ENCODE measurements at places on chromosomes 1 and 21. TPM values are rescaled to one million over a fixed set of nuclear protein-coding genes. Genes with fewer than 3 reads are reported as not detected.

GRCh38 chr1:191460234-191460633 is 698.0 kb upstream of the RGS18 start:
- no peak for DNase-seq

DNA sequence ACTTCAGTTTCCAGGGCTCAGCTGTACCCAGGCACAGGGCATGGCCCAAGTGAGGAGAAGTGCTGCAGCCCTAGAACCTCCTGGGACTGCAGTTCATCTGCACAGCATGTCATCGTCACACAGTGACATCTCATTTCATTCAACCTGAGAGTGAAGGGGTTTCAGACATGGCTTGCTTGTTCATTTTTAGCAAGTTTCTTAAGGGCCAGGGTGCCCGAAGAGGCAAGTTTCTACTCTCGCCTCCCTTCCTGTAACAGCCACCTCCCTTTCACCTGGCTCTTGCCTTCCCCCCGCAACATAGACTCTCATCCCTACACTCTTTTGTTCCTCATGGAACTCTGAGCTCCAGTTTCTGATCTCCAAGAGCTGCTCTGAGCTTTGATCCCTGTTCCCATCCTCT is 108.1 kb downstream of the C1orf21 start:
- no peak for DNase-seq

DNA sequence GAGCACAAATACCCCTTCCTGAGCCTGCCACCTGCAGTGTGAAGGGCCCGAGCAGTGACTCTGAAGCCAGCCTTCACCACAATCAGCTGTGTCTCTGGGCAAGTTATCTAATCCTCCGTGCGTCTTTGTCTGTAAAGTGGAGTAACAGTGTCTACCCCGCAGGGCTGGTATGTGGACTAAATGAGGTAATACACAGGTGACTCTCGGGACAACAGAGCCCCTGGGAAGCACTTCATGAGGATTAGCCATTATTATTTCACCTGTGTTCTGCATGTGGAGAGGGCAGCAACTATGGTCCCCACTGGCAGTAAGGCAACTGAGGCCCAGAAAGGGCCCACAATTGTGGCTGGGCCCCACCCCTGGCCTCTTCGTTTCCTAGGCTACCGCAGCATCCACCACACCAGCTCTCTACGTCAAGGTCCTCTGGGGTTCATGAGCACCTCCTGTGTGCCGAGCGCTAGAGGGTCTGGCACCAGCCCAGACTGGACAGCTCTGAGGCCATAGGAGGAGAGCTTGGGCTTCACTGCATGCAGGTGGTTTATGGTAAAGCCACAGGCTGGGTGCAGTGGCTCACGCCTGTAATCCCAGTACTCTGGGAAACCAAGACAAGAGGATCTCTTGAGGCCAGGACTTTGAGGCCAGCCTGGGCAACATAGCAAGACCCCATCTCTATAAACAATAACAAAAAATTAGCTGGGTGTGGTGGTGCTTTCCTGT is 41.3 kb upstream of the LRP8 start:
- no peak for DNase-seq

The SAMD13 gene
- 1.1 TPM for total RNA-seq

- DNase-seq, result no peak
Measured at GRCh38 chr1:106995970-106996369, 60.5 kb upstream of the PRMT6 start.

GRCh38 chr1:181089676-181090544 is 1.4 kb downstream of the IER5 start:
- DNase-seq, result peak; percentile 79

GRCh38 chr1:100440075-100440809 is 87.9 kb downstream of the CDC14A start:
- DNase-seq, result peak; percentile 66

The MNDA gene
- not detected for total RNA-seq

DNA sequence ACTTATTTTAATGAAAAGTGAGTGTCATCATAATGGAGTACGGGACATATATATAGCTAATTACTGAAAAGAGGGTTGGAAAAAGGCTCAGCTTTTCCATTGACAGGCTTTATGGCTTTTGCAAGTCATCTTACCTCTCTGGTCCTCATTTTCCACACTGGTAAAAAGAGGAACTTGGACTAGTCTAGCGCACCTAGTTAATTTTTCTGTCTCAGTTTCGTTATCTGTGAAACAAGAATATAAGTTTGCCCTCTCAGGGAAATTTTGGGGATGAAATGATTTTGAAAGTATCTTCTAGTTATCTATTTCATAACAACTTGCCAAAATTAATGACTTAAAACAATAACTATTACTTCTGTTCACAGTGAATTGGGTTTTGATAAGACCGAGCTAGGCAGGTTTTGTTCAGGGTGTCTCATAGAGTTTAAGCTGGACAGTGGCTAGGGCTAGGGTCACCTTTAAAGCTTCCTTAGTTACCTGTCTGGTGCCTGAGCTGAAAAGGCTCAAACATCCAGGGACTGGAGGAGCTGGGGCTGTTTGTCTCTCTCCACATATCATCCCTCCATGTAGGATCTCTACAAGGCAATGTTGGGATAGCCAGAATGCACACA is 91.7 kb downstream of the TYW3 start:
- DNase-seq, result no peak

DNA sequence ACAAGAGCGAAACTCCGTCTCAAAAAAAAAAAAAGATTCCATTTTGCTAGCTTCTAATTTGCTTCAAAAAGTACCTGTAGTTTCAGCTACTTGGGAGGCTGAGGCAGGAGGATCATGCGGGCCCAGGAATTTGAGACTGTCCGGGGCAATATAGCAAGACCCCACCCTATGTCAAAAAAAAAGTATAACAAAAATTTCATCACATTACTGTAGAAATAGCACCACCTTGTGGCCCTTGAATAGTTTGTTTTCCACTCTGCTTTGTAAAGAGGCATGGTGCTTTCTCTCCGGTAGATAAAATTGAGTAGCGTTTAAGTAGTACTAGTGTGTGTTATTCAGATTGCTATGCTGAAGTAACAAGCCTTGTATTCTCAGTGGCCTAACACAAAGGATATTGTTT is 18.2 kb upstream of the MSTO1 start:
- DNase-seq, result no peak

- no peak for DNase-seq
Measured at GRCh38 chr1:58789996-58790660, 6.3 kb upstream of the JUN start.

DNA sequence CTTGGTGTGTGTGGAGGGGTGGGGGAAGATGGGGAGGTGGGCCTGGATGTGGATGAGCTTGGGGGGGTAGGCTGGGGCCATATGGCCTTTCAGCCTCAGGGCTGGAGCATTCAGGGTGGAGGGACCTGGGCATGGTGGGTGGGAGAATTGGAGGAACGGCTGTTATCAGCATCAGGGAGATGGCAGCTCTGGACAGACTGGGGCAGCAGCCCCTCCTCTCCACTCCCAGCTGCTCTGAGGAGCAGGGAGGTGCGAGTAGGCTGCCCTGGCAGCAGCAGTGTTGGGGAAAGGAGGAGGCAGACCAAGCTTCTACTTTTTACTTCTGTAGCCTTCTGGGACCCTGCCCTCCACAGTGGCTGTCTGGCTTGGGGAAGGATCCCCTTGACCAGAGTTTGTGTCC is 10.2 kb downstream of the PPFIA4 start:
- no peak for DNase-seq

The CR1L gene
- not detected for total RNA-seq
